H4 (cell line): ENCODE measurements at places on chromosomes 4 and X. TPM values are rescaled to one million over a fixed set of nuclear protein-coding genes. Genes with fewer than 3 reads are reported as not detected.

The NXT2 gene
- 22.0 and 26.6 TPM in 2 replicates for total RNA-seq

The BCAP31 gene
- total RNA-seq = 233 and 264 TPM in 2 replicates

GRCh38 chrX:72025236-72025770 is 106.4 kb downstream of the RTL5 start:
- DNase-seq = no peak

GRCh38 chrX:120144178-120144844 is 14.1 kb upstream of the RHOXF2 start:
- DNase-seq = no peak

GRCh38 chrX:76454456-76454927 is 27.0 kb downstream of the MAGEE1 start:
- no peak for DNase-seq

GRCh38 chr4:157204634-157205244 is 15.8 kb upstream of the GRIA2 start:
- DNase-seq = peak; percentile 41

- DNase-seq = no peak
These were observed at the start of gene ADRA2C for GRCh38 chr4:3766036-3766784. TSS of gene ADRA2C (plus strand) at chr4:3766385. CDS start at chr4:3766607, 222 bp downstream.

DNA sequence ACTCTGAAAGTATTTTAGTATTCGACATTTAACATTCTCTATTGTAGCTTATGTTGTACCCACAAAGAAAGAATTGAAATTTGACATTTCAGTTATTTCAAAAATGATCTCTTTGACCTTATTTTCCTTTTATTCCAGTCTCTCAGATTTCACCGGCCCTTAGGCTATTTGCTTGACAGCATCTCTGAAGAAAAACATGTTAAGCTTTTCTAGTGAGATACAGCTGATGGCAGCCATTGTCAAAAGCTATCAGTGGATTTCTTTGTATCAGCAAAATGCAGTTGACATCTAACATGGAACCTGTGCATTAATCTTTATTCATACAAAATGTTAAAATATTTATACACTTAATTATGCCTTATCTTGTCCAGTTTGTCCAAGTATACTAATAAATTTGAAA is 16.7 kb downstream of the ZAR1 start:
- DNase-seq = no peak
